ENCODE measurements at places on chromosomes 5 and 9.
A peak's percentile ranks its signal among the peaks of the same experiment; 100 is the strongest.

- peak; percentile 87 for DNase-seq
These were observed 261.4 kb upstream of the KLF4 start for GRCh38 chr9:107750741-107751566.

DNA sequence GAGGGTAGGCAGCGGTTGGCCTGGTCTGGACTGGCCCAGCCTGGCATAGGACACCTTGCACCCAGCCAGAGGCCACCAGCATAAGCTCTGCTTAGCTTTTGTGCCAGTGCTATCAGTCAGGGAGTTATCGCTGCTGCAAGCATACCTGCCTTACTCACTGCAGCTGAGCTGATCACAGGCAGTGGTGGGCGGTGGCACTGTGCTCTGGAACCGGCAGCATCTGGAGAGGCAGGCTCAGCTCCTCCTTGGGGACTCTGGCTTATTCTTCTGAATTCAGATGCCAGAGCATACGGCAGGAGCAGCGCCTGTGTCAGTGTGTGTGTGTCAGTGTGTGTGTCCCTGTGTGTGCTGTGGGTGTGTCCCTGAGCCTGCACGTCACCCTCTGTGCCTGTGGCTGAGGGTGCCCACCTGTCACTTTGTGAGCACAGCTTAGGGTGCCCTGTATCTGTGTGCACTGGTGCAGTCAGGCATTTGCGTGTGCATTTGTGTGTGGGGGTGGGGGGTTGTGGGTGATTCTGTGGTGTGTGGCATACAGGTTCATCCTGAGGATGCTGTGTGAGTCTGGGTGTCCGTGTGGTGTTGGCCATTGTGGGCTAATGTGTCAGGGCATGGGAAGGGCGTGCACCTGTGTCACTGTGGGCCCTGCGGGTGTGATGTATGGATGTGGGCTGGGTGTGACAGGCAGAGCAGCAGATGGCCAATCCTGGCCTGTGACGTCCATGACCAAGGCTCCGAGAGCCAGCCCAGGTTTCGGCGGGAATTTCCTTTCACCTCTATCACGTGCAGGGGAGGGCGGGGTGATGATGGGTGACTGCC lies 23.5 kb downstream of the LMX1B start:
- DNase-seq: no peak

DNA sequence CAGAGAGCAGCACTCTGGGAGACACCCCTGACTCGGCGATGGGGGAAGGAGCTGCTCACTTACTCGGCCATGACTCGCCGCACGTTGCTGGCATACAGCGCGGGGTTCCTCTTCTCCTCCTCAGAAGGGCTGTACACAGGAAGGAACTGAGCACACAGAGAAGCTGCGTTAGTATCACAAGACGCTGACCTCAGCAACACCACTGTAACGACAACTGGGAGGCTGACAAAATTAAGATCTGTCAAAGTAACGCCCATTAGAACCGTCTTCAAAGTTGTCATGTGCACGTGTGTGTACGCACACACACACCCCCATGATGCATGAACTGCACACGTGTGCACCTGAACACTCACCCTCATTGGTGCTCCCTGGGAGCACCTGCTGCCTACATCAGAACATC lies 32.1 kb upstream of the SLC6A3 start:
- peak; percentile 83 for DNase-seq

GRCh38 chr9:117412006-117412715 lies 2.7 kb downstream of the ASTN2 start:
- DNase-seq: no peak

DNA sequence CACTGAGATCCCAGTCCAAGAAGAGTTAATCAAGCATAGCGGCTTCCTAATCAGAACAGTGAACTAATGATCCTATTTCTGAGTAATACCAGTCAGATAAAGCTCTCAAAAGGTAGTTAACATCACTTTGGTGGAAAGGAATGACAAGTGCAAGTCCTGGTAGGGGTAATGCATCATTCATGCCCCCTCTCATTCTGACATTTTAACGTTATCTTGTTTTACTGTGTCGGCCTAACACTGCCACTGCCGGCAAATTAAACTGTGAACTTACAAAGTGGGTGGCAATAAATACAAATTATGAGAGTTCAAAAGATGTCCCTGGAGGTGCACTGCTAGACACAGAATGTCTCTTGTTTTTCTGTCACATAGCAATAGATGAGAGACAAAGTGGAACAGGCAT lies 131.6 kb downstream of the EBF1 start:
- DNase-seq: no peak

GRCh38 chr9:93228453-93228852 lies 44.5 kb downstream of the WNK2 start:
- DNase-seq: no peak

GRCh38 chr5:145920542-145921210 lies 15.7 kb upstream of the SH3RF2 start:
- DNase-seq: no peak

DNA sequence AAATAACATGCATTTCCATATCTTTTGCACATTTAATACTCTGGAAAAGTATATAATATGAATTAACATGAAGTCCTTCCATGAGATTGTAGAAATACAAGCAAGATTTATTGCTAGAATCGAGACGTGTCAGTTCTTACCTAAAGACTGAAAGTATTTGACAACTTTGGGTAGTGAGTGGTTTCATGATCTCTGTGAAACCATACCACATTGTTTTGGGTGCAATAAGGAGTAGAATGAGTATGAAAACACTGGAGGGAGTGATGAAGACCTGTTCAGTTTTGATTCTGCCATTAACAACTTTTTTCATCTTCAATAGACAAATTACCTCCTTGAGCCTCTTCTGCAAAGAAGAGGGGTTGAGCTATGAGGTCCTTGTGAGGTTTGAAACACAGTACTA lies 133.7 kb downstream of the NUDT12 start:
- no peak for DNase-seq

- DNase-seq: no peak
These were observed 701.3 kb upstream of the ACO1 start for GRCh38 chr9:31683116-31683515.

GRCh38 chr5:167012123-167013034 lies 1279.1 kb upstream of the WWC1 start:
- DNase-seq: no peak

GRCh38 chr5:95962785-95963184 lies 1.1 kb upstream of the ELL2 start:
- DNase-seq: no peak

DNA sequence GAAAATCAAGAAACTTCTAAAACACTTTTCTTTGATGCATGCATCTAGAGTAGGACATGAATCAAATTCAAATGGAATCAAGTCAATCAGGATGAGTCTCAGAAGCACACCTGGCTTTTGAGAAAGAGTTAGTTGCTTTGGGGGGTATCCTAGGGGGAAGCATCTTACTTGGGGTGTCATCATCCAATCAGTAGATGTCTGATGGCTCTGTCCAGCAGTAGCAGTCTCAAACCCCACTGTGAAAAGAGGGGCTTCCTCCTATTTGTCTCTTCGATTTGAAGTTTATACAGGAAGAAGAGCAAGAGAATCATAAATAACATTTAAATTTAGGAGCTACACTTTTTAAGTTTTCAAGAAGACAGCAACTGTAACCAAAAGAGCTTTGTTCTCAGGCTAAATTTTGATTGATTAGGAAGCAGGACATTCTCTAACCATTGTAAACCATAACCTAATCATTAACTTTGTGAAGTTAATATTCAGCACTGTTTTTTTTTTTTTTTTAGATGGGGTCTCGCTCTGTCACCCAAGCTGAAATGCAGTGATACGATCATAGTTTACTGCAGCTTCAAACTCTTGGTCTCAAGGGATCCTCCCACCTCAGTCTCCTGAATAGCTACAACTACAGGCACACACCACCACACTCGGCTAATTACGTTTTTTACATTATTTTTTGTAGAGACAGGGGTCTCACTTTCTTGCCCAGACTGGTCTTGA lies 614.7 kb downstream of the CSNK1G3 start:
- no peak for DNase-seq

- DNase-seq: no peak
These were observed 12.2 kb downstream of the FPGS start for GRCh38 chr9:127814619-127815511.
